OCI-M1 (cell line): ENCODE measurements at places on chromosomes 1 and 21.

DNA sequence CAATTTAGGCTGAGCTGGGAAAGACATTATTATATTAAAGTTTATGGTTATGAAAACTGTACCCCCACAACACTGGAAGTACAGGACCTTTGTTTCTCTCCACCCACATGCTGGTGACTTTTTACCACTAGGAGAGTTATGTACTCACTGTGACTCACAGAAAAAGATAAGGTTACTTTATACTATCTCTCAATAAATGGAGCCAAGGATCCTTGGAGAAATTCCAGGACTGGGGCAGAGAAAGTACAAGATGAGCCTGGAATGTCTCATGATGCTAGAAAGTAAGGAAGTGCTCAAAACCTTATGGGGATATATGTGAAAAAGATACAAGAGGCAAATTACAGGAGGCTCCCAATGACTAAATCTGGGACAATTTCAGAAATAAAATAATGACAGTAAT is 63.9 kb upstream of the C1orf105 start:
- DNase-seq, result peak; percentile 29

DNA sequence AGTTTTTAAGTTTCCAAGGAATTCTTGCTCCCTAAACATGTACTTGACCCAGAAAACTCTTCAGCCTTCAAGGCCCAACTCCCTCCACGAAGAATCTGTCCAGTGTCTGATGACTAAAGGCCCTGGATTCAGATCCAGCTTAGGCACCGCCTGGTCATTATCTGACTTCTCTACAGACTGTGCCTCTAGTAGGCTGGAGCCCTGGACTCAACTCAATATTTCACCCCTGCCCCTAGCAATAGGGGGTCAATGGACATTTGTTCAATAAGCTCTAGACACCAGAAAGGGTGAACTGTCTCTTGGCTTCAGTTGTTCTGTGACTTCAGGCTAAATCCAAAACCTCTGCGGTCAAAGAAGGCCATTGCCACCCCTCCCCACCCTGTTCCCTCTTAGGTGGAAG is 34.5 kb downstream of the NUAK2 start:
- DNase-seq, result no peak

DNA sequence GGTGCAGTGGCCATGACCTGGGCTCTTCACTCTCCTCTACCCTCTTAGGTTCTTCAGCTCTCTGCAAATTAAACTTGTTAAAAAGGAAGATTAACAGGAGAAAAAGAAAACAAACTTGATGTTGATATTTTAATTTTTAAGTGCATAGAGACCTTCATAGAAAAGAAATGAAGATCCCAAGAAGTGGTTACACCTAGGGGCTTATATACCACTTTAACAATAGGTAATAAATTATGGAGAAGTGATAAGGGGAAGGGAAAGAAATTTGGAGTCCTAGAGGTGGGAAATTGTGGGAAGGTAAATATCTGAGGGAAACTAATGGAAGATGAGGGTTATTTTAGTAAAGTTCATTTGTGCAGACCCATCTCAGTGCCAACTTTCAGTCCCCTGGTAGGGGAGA is 16.5 kb upstream of the TFF3 start:
- DNase-seq, result no peak

DNA sequence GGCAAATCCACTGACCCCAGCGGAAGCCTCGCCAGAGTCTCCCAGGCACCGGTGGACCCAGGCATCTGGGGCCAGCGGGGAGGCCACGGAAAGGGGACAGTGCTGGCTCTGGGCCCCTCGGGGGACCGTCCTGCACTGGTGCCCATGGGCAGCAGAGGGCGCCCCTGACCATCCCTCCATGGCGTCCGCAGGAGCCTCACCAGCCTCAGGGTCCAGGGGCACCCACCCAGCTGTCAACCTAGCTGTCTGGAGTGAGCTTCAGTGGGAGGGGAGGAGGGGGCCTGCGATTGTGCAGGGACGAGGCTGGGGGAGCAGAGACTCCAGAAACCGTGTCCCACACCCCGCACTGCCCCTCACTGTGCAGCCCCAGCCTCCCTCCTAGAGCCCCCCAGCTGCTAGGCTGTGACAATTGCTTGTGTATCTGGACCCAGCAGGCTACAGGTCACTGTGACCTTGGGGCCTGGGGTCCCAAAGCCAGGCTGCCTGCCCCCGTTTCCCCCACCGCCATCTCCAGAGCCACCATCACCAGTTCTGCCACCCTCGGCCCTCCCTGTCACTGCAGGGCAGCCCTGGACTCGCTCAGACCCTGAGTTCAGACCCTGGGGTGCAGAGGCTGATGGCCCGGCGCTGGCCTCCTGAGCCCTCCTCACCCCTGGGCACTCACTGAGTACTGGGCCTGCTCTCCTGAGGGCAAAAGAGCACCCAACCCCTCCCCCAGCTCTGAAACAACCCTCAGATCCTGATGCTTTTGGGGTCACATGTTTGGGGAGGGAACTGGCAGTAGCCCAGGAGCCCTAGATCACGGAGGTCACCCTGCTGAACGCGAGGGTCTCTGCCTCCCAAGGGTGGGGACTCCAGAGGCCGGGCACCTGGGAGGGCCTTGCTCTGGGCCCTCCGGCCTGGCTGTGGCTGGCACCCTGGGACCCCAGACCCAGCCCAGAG is 10.6 kb upstream of the COL6A1 start:
- peak; percentile 71 for DNase-seq

- DNase-seq, result peak; percentile 62
Observed at GRCh38 chr1:48093696-48094528, 96.7 kb upstream of the TRABD2B start.

- no peak for DNase-seq
Observed at GRCh38 chr1:37068897-37069296, 34.6 kb upstream of the GRIK3 start.

DNA sequence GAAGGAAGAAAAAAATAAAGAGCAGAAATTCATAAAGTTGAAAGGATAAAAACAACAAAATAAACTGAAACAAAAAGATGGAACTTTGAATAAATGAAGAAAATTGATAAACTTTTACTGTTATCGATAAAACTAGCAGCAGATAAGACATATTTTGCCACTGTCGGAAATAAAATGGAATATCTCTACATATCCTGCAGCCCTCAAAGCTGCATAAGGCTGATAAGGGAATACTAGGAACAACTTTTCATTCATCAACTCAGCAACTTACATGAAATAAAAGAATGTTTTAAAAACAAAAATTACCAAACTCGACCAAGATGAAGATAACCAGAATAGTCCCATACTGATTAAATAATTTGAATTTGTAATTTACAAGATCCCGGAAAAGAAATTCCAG is 48.0 kb upstream of the GRIK1 start:
- peak; percentile 53 for DNase-seq

DNA sequence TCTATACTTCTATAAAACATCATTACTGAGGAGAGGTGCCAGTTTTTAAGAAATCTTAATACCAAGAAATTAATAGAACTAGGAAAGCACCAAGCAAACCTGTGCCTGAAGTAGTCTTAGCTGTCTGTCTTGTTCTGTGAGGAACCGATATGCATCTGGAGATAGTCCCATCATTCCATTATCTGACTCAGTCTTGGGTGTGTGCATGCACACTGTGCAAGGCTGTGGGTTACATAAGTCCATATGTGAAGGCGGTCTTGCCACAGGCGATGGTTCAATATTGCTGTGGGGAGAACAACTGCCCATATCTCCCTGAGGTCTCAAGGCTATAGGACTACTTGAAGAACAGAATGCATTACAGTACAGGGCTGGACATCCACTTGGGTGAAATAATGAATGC is 33.8 kb downstream of the STIL start:
- no peak for DNase-seq

GRCh38 chr1:15758343-15758931 is at the start of gene FBLIM1:
Gene FBLIM1 (plus strand): TSS chr1:15758795. CDS start chr1:15764984, 6,189 bp downstream.
- no peak for DNase-seq

- no peak for DNase-seq
Observed at GRCh38 chr1:5947071-5947821, 45.0 kb downstream of the NPHP4 start.

GRCh38 chr1:208921259-208921658 is 662.3 kb upstream of the CAMK1G start:
- no peak for DNase-seq

DNA sequence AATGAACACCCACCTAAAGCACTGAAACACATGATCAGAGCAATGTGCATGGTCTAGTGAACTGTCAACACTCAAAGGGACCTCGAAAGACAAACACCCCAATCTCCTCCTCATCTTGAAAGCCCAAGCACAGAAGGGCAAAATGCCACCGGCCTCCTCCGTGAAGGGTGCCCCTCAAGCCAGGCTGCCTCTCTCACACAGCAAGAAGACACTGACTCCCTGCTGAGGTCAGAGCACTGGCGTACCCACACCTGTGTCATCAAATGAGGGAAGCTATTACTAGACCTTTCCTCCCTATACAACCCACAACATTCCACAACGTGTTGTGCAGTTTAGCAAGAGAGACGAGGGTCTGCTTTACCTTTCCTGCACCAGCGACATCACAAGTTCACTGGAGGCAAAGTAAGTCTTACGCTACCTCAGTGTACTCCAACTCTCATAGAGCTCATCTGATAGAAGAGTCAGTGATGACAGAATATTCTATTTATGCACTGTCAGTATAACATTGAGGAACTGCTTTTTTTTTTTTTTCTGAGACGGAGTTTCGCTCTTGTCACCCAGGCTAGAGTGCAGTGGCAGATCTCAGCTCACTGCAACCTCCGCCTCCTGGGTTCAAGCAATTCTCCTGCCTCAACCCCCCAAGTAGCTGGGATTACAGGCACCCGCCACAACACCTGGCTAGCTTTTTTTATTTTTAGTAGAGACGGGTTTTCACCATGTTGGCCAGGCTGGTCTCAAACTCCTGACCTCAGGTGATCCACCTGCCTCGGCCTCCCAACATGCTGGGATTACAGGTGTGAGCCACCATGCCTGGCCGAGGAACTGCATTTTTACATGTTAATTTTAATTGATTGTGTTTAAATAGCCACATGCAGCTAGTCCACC is 3.3 kb downstream of the SH3BP5L start:
- no peak for DNase-seq

DNA sequence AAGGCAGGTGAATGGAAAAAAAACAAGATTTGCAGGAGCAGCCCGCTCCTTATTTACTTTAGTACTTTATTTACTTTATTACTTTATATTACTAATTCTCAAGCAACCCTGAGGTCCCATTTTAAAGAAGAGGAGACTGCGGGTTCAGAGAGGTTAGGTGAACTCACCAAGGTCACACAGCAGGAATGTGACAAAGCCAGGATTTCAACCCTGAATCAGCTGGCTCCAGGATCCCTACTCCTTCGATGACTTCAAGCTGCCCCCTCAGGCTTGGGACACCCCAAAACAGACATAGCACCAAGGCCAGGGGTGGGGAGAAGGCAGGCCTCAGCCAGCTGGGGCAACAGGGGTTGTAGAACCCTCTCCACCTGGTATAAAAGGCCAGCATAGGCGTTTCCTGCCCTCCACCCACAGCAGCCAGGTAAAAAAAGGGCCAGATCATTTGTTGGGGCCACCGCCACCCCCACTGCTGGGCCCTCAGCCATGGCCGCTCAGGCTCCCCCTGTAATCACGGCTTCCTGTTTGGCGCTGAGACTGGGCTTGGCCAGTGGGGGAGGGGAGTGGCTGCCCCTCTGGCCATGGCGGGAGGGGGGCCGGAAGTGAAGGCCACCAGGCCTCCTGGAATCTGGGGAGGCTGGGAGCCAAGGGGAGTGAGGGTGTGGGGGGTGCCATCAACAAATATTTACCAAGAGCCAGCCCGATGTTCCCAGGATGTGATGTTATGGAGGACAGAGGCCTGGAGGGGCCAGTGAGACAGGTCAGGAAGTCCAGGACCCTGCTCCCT is 6.6 kb downstream of the SDC3 start:
- no peak for DNase-seq

DNA sequence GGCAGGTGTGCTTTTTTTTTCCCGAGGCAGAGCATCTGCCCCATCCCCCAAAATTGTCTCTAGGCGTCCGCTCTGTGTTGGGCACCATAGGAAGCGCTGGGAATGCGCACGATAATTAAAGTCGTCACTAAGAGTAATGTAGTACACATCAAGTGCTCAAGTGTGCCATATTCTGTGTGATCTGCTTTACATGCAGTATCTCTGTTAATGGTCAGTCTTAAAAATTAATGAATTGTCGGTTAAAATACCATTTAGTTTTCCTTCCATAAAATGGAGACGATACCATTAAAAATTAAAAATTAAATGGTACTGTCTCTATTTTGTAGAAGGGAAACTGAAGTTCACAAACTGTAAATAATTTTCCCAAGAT is 544 bp upstream of the CCT8 start:
- DNase-seq, result no peak

- DNase-seq, result peak; percentile 35
Observed at GRCh38 chr1:161733526-161733925, 12.2 kb downstream of the FCRLB start.

DNA sequence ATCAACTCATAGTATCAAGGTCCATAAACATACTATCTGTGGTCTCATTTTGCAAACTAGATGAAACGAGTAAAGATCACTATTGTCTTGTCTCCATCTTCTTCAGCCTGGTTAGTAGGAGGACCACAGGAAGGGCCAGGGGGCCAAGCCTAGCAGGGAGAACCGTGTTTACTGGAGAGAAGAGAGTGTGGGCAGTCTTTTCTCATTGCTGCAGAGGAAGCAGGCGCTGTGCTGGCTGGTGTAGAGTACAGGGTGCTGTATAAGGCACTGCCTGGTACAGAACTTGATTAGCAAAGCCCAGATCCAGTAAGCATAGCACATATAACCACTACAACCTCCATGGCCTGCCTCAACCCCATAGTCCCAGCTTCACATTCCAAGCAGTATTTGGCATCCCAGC is 10.0 kb upstream of the B4GALT3 start:
- no peak for DNase-seq

DNA sequence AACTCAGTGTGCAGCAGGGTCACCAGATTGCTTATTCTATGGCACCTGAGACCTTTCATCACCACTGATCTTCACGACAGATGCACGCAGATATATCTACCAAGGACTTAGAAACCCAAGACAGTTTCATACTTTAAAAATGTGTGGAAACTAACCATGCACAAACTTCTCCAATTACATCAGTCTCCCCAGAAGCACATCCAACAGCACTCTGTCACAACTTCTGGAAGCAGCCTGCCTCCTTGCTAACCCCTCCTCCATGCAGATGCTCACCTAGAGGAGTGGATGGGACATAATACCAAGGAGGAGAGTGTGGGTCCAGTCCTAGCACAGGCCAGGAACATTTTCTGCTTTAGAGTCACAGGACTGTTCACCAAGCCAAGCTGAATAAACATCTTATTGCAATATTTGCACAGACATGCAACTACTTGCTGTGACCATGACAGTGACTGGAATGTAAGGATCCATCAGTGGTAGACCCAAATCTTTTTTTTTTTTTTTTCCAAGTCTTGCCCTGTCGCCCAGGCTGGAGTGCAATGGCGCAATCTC is 69.4 kb downstream of the HIVEP3 start:
- DNase-seq, result no peak

DNA sequence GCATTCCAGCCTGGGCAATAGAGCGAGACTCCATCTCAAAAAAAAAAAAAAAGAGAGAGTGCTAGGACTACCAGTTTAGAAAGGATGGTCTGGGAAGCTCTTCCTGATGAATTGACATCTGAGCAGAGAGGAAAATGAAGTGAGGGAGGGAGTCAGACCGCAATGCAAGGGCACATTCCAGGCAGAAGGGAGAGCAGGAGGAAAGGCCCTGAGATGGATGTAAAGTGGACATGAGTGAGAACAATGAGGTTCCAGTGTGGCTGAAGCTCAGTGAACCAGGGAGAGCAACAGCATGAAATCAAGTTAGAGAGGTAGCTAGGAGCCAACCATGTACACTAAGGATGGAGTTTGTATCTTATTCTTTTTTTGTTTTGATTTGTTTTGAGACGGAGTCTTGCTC is 55.9 kb upstream of the SPOCD1 start:
- no peak for DNase-seq
